Retina (tissue), 1 donor: ENCODE measurements at places on chromosomes 5 and 9.

GRCh38 chr9:101995231-101995630, 256.8 kb upstream of the GRIN3A start:
- no peak for DNase-seq

DNA sequence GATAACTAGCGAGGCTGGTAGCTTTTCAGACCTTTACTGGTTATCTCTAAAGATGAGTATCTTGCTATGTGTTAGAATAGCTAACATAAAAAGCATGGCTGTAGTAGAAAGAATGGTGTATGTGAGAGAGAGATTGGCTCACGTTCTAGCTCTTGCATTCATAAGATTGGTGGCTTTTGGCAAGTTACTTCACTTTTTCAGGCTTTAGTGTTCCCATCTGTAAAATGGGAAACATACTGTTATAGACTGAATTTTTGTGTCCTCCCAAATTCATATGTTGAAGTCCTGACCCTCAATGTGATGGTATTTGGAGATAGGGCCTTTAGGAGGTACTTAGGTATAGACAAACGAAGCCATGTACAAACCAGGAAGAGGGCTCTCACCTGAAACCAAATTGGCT, 302.4 kb upstream of the KLF4 start:
- DNase-seq = no peak

DNA sequence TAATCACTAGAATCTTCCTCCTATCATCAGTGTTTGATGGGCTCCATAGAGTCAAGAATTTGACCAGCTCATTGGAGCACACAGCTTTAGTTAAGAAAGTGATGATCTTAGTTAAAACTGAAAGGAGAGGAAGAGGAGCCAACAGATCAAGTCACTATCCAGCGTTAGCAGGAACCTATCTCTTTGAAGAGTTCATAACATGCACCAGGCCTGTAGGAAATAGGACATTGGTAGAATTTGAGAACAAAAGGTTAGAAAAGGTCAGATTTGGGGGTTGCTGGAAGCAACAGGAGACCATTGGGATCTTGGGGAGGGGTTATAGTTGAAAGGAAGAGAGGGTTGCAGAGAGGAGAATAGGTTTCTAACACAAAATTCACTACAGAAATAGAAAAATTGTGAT, 11.4 kb upstream of the ADRA1B start:
- no peak for DNase-seq

DNA sequence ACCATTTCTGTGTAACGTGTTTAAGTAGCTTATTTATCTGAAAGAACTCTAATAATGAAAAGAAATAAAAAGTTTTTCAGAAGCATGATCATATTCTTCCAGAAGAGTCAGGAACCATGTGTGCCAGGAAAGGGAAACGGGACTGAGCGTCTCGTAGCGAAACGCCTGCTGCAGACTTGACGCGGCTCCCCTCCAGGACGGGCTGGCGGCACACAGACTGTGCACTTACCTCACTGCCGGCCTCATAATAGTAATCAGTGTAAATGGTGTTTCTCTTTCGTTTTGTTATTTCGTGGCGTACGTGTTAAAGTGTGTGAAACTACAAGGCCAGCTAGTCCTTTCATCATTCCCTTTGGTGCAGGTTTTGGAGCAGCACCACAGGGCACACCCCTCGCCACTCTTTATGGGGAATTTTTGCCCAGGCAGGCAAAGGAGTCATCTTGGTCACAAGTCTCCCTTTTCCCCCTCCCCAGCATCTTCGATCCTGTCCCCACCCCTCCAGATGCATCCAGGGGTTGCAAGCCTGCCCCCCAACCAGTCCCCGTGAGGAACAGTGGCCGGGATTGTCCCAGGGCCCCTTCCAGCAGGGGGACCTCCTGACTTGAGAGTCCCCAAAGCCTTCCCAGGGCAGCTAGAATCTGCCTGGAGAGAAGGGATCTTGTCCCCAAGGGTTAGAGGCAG, 233.1 kb downstream of the FANCC start:
- no peak for DNase-seq

- no peak for DNase-seq
Observed at GRCh38 chr5:168020542-168021294, 270.7 kb upstream of the WWC1 start.

- no peak for DNase-seq
Observed at GRCh38 chr5:96235008-96235910, 197.8 kb downstream of the PCSK1 start.

GRCh38 chr5:34639852-34640626, 16.1 kb upstream of the RAI14 start:
- DNase-seq = no peak

DNA sequence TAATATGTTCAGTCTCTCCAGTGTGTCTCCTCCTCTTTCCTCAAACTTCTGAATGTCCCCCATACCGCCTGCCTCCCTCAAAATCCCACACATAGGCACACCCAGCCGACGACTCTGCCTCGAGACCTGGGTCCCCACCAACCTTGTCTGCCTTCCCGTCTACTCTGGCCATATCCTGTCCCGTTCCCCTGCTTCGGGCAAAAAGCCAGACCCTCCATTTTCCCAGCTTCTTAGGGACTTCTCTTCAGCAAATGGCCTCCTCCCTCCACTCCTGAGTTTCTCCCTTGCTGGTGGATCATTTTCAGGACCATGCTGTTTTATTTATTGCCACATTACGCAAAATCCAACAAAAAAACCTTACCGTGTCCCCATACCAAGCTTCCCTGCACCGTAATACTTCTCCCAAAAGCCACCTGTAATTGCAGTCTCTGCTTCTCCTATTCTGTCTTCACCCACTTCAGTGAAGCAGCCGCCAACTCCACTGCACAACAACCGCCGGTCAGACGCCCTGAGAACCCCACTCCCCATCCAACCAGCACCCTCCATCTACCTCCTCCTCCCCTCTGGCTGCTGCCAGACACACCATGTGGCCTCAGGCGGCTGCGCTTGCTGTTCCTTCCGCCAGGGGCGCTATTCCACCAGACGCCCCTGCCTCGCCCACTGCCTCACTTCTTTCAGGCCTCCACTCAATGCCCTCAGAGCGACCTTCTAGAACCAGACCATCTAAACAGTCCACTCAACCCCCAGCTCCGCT, 117.0 kb downstream of the TRPM6 start:
- no peak for DNase-seq

GRCh38 chr5:85388770-85389169, 1004.1 kb upstream of the EDIL3 start:
- no peak for DNase-seq

- DNase-seq = no peak
Observed at GRCh38 chr5:127846884-127847283, 143.7 kb downstream of the CCDC192 start.

GRCh38 chr9:14780251-14780650, 57.7 kb upstream of the CER1 start:
- no peak for DNase-seq

GRCh38 chr9:132383462-132383883, 23.2 kb downstream of the TTF1 start:
- DNase-seq = no peak

DNA sequence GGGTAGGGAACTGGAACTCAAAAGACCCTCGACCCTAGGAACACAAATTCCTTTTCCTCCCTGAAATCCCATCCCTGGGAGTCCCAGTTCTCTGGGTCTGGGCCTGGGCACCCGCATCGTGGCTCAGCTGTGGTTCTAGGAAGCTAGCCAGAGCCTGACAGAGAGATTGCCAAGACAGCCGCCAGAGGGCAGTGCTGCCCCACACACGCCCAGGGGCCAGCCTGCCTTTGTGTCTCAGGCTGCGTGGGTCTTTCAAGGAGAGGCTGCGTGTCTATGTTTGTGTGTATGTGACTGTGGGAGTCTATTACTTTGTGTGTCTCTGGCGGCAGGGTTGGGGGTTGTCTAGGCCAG, 32.0 kb upstream of the TTLL11 start:
- DNase-seq = peak; percentile 91

DNA sequence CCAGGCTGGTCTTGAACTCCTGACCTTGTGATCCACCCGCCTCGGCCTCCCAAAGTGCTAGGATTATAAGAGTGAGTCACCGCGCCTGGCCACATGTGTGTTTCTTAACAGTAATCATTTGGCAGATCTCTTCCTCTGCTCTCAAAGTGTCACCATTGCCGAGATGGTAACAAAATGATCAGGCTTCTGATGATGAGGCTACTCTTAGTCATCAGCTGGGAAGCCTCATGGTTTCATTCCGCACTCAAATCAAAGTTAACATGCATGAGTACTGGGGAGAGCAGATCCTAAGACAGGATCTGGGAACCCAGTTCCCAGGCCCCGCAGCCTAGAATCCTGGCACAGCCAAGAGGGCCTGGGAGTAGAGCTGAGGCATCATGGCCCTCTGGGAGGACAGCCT, 27.4 kb downstream of the BARHL1 start:
- no peak for DNase-seq

- DNase-seq = no peak
Observed at GRCh38 chr9:74117151-74117550, 380.0 kb upstream of the RORB start.

- no peak for DNase-seq
Observed at GRCh38 chr5:102834438-102834964, 79.4 kb downstream of the PAM start.

DNA sequence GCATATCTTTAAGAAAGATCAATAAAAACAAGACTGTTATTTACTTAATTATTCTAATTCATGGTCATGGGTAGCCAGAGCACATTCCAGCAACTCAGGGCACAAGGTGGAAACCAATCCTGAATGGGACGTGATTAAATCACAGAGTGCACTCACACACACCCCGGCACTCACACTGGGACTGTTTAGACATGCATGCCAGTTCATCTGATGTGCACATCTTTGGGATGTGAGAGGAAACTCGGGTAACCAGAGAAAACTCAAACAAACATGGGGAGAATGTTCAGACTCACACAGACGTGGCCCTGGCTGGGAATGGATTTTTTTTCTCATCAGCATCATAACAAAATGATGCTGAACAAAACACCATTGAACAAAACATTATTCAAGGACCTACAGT, 29.4 kb downstream of the SMAD5 start:
- no peak for DNase-seq

GRCh38 chr5:9149988-9150387, 395.9 kb downstream of the SEMA5A start:
- DNase-seq = no peak

DNA sequence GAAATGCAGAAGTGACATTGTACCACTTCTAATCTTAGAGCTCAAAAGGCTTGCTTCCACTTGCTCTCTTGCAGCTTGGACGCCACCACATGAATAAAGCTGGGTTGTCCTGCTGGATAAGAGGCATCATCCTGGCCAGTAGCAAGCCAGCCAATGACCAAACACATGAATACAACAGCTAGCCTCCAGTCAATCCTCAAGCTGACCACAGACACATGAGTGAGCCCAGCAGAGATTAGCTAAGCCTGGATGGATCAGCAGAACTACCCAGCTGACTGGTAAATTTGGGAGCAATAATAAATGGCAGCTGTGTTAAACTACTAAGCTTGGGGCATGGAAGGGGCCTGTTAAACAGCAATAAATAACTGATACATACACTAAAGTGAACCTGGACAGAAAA, 121.1 kb upstream of the SLC12A2 start:
- no peak for DNase-seq

GRCh38 chr5:103943230-103943629, 380.6 kb upstream of the NUDT12 start:
- DNase-seq = no peak

- no peak for DNase-seq
Observed at GRCh38 chr5:149860801-149861322, 83.7 kb downstream of the PDE6A start.

DNA sequence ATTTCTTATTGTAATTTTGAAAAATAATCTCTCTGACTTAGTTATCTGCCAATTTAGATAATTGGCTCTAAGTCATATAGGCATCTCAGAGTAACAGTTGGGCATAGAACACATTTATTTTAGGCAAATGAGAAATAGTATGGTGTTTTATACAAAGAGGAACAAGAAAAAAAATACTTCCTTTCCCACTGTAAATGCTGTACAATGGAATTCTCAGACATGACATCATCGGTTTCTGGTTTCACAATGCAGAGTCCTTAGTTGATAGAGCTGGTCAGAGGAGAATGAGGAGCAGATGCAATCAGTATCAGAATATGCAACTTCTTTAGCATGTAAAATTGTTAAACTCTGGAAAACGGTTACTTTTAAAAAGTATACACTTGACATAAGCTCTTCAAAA, 49.4 kb downstream of the PLK2 start:
- no peak for DNase-seq

DNA sequence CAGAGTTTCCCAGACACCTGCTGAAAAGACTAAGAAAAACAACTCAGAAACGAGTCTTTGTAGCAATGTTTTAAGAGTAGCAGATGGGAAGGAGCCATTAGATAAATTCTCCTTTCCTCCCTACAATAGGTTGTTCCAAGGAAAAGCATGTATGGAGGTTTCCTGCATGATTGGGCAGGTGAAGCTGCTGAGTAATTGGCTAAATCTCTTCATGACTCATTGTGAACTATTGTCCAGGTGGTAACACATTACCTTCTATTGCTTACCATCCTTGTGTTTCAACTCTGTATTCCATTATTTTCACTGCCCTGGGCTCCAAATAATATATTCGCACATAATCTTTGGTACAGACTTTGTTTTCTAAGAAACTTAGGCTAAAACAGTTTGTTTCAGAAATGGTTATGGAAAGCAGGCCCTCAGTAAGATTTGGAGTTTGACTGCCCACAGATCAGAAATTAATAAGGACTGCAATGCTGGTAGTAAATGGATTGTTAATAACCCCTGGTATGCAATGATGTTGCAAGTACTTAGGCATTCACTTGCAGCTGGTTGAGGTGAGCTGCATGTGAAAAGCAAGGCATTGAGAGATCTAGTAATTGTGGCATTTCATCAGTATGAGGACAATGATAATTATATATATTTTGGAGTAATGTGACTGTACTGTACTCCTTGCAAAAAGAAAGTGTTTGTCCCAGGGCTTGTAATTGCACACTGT, 281.4 kb upstream of the VLDLR start:
- no peak for DNase-seq

DNA sequence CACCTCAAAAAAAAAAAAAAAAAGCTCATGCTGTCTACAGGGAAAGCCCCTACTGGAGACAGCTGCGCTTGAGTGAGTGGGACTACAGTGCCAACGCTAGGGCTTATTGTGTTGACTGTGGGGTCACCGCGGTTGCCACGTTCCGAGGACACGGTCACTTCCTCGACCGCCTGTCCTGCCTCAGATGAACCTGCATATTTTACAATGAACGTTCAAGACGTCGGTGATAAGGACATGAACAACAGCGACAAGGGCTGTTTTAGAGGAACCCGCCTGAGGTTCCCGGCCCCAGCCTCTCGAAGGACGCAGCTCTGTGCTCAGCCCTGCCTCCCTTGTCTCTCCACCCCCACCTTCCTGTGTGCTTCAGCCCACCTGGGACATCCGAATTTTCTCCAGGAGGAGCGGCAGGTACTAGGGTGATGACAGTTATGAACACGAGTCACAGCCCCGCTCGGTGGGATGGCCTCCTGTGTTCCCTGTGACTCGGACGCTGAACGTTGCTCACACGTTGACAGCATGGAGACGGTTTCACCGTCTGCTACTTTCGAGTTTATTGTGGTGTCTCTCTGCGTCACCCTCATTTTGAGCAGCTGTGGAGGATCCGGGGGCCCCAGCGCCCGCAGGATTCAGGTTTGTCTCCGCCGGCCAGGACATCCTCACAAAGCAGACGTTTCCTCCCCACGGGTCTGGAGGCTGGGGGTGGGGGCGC, 11.3 kb upstream of the DIPK1B start:
- DNase-seq = peak; percentile 42

GRCh38 chr5:40904994-40905306, 4.3 kb upstream of the C7 start:
- DNase-seq = no peak

GRCh38 chr5:15669826-15670225, 169.8 kb downstream of the FBXL7 start:
- DNase-seq = no peak
